ENCODE measurements at places on chromosomes 4 and X. TPM values are rescaled to one million over a fixed set of nuclear protein-coding genes. Genes with fewer than 3 reads are reported as not detected.

Gene CXXC4
- total RNA-seq: not detected

- DNase-seq: no peak
Measured at GRCh38 chr4:121950680-121951520, 960 bp downstream of the TRPC3 start.

Gene CLDN22
- total RNA-seq: not detected

DNA sequence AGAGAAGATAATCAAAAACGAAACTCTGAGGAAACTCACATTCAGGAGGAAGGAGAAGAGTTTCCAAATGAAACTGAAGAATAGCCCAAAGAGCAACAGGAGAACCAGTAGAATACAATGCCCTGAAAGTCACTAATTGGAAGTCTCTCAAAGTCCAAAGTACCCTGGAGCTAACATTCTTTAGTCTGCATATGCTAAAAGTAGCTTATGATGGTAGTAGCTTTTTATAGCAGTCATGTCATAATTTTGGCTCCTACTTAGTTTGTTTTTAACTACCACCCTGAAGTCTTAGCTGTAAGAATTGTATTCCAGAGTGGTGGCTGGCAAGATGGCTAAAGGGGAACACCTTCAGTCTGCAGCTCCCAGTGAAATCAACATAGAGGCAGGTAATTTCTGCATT, 100.3 kb upstream of the FGF16 start:
- DNase-seq: no peak

DNA sequence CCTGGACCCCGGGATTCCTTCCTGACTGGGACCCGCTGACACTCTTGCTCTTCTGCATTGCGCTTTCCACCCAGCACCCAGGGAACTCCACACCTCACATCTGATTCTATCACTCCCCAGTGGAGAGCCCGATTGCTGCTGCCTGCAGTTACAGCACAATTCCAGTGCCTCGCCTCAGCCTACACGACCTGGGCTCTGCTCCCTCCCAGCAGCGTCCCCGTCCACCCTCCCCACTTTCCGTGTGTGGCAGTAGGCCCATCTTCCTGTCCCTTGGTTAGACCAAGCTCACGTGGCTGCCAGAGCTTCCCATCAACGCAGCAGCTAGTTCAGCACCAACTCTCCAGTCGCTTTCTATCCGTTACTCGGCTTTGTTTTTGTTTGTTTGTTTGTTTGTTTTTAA, 66.6 kb upstream of the SORBS2 start:
- DNase-seq: no peak

DNA sequence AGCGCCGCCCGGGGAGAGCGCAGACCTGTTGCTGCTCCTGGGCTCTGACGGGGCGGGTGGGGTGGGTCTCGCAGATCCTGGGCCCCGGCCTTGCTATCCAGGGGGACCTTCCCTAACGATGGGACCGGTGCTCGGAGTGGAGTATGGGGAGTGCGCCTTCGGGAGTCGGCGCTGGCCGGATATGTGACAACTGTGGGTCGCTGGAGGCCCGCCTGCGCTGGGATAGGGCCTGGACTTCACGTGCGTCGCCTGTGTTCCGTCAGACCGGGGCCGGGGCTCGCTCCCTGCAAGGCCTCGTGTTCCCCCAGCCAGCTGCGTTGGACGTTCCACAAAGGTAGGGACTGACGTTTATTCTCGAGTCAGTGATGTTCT, 1.3 kb downstream of the TBL1X start:
- no peak for DNase-seq
